ENCODE measurements at places on chromosomes 2 and 18.

DNA sequence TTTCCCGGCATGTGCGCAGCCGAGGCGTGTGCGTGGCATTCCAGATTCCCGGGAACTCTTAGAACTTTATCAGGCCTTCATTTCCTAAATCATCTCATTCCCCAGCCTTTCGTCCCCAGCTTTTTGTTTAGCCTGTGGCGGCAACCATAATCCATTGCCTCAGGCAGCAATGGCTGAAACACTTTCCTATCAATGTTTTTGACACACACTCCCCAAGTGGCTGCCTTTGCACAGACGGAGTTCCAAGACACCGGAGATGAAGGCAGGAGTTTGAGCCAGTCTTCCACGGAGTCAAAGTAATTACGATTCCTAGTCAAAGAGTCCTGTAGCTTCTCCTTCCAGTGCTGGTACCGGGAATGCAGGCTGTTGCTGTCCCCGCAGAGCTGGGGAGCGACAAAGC is 64.8 kb downstream of the KCNG2 start:
- no peak for DNase-seq

GRCh38 chr2:37614061-37614738 is 57.2 kb downstream of the CDC42EP3 start:
- DNase-seq, result no peak

- DNase-seq, result no peak
Observed at GRCh38 chr2:68809324-68810240, 61.6 kb downstream of the BMP10 start.

DNA sequence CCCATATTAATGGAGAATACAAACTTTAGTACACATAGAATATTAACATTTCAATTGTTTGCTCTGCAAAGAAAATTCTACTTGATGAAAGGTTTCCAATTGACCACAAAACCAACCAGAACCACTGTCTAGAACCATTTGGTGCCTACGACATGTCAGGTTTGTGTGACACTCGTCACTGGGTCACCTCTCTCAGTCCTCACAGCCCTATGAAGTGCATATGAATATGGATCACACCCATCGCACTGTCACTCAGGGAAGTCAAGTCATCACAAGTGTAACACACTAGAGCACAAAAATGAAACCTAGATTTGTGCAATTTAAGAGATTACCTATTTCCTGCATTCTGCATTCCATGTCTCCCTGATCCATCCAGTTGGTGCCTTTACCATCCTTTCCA is 43.7 kb downstream of the PTPN2 start:
- no peak for DNase-seq

All from AG09319 (cell line).